ENCODE measurements at places on chromosomes 5 and 9. TPM values are rescaled to one million over a fixed set of nuclear protein-coding genes. Genes with fewer than 3 reads are reported as not detected.

DNA sequence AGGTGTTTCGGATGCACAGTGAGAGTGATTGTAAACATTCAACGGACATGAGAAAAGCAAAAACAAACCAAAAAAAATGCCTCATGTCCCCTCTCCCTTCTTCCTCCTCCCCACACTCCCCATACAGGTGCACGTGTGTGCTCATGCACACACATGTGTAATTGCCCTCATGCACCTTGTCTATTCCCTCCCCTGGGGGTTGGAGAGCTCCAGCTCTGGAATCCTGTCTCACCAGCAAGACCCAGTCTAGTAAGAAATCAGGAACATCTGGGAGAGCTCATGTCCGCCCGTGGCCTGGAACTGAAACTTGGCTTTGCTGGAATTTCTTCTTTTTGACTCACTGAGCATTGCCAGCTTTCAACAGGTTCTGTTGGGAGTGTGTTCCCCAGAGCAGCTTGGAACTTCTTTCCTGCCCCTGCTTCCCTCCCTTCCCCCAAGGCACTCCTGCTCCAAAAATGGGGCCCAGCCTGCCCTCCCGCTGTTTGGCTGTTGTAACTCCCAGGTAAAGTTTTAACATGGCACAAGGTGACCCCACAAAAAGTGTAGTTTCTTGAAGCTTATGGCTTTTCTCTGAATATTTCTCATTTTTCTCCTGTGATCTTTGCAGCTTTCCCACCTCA, 190.1 kb downstream of the NR3C1 start:
- peaks cover 6% of the 10 kb centered on the region for H3K36me3 ChIP-seq
- H3K4me3 ChIP-seq = no peak overlapping the region
- H3K27me3 ChIP-seq = no peaks in the 10 kb centered on the region
- peaks cover 27% of the 10 kb centered on the region for H3K4me1 ChIP-seq
- peak overlapping the region; percentile 70 for H3K27ac ChIP-seq

DNA sequence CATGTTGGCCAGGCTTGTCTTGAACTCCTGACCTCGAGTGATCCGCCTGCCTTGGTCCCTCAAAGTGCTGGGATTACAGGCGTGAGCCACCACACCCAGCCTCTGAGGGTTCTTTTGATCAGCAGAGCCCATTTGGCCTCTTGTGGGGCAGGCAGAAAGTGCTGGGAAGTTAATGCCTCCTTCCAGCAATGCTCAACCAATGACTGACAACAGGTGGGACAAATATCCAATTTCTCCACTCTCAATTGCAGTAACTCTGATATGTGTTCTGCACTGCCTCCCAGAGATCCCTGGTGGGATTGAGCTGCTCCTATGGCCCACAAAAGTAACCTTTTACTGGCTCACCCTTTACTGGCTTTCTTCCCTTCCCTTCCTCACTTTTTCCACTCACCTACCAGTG, 79.9 kb upstream of the APC start:
- no peaks in the 10 kb centered on the region for H3K4me1 ChIP-seq
- H3K27ac ChIP-seq = no peak overlapping the region
- H3K4me3 ChIP-seq = no peak overlapping the region
- no peaks in the 10 kb centered on the region for H3K36me3 ChIP-seq
- no peak for DNase-seq

- H3K27me3 ChIP-seq = no peaks in the 10 kb centered on the region
- no peak overlapping the region for H3K4me3 ChIP-seq
- H3K4me1 ChIP-seq = no peaks in the 10 kb centered on the region
- DNase-seq = no peak
These were observed 14.3 kb upstream of the LHX3 start for GRCh38 chr9:136219276-136219675.

GRCh38 chr5:171785517-171785916, at the start of gene SMIM23:
SMIM23 (plus strand) TSS chr5:171785817; CDS start chr5:171785872, 55 bp downstream.
- no peak for DNase-seq
- H3K36me3 ChIP-seq = no peaks in the 10 kb centered on the region
- no peak within 1 kb of the TSS for H3K4me3 ChIP-seq
- H3K27me3 ChIP-seq = peaks cover 13% of the 10 kb centered on the region
- H3K27ac ChIP-seq = no peak within 1 kb of the TSS

DNA sequence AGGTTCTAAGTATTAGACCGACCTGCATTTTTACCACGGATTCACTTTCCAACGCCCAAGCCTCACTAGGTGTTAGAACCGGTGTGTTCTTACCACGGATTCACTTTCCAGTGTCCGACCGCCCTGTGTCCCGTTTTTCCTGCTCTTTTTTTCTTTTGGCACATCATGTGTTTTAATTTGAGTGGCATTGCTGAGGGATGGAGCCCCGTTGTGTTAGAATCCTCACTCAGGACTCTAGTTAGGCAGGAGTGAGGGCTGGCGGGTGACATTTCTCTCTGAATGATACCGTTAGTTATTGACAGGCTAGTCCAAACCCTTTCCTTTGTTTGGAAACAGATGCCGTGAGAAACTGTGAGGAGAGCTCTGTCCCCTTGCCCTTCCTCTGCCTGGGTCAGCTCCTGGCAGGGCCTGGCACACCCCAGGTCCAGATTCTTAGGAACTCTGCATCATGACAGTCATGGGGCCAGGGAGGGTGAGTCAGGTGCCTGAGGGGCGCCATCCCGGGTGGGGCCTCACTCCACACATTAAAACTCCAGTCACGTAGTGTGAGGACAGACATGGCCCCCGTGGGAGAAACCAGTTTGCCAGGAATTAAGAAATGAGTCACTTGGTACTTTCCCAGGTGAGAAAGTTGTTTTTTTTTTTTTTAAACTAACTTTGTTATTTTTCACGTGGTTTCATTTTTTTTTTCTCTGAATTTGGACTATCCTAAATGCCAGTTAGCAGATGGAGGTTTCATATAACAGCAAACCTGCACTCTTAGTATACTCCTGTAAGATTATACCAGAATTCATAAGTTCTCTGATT, 15.8 kb downstream of the EXOC3 start:
- H3K4me3 ChIP-seq = peak overlapping the region; percentile 54
- peak overlapping the region; percentile 95 for H3K27ac ChIP-seq
- H3K4me1 ChIP-seq = peaks cover 67% of the 10 kb centered on the region
- DNase-seq = peak; percentile 83
- peaks cover 75% of the 10 kb centered on the region for H3K36me3 ChIP-seq

GRCh38 chr5:165135565-165135964, 1630.1 kb downstream of the MAT2B start:
- DNase-seq = no peak
- H3K4me1 ChIP-seq = no peaks in the 10 kb centered on the region
- no peak overlapping the region for H3K27ac ChIP-seq
- no peaks in the 10 kb centered on the region for H3K27me3 ChIP-seq
- H3K4me3 ChIP-seq = no peak overlapping the region

Gene PCSK5
- 5.2 TPM for total RNA-seq

Gene EIF4E1B
- total RNA-seq = not detected

Gene ATP10B
- total RNA-seq = not detected

- no peaks in the 10 kb centered on the region for H3K36me3 ChIP-seq
- H3K27me3 ChIP-seq = no peaks in the 10 kb centered on the region
- H3K4me1 ChIP-seq = no peaks in the 10 kb centered on the region
- no peak for DNase-seq
These were observed 205.8 kb upstream of the KIF2A start for GRCh38 chr5:62100201-62100600.

DNA sequence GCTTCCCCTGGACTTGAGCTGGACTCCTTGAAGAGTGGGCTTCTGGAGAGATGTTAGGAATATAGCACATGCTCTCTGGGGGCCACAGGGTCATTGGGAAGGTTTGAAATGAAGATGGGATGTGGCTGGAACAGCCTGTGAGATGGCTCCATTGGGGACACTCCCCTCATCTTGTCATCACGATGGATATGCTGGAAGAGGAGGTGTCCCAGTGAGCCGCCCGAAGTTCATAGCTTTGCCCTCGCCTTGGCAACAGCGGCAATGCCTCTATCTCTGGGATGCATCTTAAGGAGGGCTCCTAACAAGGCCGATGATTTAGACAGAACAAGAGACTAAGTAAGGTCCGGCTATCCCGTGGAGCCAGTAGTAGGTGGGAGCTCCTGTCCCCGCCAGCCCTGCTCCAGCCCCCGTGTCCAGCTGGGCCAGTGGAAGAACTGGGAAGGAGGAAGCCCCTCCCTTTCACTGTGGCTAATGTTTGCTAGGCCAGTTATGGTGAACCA, 23.9 kb downstream of the AMBP start:
- H3K4me3 ChIP-seq = no peak overlapping the region
- H3K4me1 ChIP-seq = no peaks in the 10 kb centered on the region
- H3K27me3 ChIP-seq = no peaks in the 10 kb centered on the region

DNA sequence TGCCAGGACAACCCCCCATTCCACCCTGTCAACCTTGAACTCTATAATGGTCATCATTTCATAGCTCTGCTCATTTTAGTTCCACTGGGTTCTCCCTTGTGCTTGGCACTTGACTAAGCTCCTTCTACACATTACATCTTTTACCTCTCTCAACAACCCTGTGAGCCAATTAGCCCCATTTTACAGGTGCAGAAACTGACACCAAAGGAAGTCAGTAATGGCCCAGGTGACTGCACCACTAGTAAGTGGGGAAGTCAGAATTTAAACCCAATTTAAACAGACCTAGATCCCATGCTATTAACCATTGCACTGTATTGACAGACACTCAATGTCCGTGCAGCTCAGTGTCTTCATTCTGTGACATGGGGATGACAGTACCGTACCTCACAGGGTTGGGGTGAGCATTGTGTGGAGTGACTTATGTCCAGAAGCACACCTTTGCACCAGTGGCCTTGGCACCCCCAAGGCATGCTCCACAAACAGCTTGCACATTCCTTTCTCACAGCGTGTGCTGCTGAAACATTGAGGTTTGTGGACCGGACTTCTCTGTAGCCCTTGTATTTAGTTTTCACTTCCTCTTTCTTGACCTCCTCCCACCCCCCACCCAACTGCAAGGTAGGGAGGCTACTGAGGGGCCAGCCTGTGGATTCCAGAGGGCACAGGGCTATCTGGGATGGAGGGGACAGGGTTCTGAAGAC, 23.1 kb downstream of the IRF1 start:
- H3K27me3 ChIP-seq = no peaks in the 10 kb centered on the region
- peak overlapping the region; percentile 88 for H3K27ac ChIP-seq
- DNase-seq = no peak
- H3K36me3 ChIP-seq = peaks cover 16% of the 10 kb centered on the region

DNA sequence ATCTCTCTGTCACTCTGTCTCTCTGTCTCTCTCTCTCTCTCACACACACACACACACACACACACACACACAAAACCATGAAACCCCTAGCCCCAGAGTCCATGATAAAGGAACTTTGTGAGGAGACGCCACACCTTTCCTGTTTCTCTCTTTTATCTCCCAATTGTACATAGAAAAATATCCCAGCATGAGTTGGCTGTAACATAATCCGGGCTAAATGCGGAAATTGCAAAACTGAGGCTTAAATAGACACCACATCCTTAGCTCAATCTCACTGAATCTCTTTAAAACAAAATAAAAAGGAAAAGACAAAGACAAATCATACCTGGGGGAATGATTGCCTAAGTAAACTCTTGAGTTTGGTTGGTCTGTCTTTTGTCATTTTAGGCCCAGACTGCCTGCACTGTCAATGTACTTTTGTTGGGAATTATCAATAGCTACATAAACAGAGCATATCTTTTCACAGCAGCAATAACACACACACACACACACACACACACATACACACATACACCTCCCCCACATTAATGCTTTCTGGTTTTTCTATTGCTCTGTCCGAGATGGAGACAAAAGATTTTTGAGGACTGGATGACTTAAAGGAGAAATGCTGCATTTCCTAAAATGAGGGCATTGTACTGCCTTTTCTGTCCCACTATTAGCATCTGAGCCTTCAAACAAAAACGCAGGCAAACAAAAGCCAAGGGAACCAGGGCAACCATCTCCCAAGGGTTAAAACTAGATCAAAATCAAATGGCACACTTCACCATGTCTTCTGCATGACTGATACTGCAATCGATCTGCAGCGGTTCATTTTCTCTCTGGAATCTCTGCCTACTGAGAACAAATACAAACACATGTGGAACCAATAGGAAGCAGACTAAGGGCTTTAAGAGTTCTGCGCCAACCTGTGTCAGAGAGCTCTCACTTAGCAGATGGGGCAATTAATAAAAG, 321.5 kb downstream of the NFIB start:
- no peaks in the 10 kb centered on the region for H3K4me1 ChIP-seq
- no peak overlapping the region for H3K4me3 ChIP-seq
- no peak for DNase-seq
- H3K27me3 ChIP-seq = no peaks in the 10 kb centered on the region

Measured in activated CD8-positive, alpha-beta T cell treated with anti-CD3 and anti-CD28 coated beads for 36 hours (primary cell).